ENCODE measurements at places on chromosomes 6 and 20. TPM values are rescaled to one million over a fixed set of nuclear protein-coding genes. Genes with fewer than 3 reads are reported as not detected.

GRCh38 chr6:118722829-118723813 is 71.7 kb upstream of the CEP85L start:
- DNase-seq = no peak

DNA sequence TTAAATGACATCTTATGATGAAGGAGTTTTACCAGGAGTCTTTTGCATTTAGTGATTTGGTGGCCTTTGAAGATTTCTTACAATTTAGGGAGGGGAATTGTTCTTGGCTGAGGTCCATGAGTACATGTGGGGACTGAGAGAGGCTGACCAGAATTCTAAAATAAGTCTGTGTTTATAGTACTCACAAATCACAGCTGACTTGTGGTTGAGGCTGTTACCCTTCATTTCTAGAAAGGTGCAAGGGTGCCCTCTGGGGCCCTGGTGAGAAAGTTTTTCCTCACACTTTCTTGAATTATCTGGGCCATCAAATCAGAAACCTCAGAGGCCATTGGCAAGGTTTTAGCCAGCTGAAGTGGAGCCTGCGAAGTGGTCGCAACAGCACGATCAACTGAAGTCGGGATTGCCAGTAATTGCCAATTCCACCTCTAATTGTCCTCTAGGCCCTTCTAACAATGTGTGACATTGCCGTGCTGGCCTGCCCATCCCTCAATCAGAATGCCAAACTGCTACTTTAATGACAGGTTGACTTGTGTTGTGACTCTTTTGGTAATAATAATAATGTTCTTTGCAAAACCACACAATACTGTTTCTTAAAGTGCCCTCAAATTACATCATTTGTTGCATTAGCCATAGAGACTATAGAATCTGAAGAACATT is 221.6 kb downstream of the OGFRL1 start:
- DNase-seq = peak; percentile 67

- DNase-seq = no peak
These were observed 90.9 kb downstream of the BMP7 start for GRCh38 chr20:57175397-57176010.

DNA sequence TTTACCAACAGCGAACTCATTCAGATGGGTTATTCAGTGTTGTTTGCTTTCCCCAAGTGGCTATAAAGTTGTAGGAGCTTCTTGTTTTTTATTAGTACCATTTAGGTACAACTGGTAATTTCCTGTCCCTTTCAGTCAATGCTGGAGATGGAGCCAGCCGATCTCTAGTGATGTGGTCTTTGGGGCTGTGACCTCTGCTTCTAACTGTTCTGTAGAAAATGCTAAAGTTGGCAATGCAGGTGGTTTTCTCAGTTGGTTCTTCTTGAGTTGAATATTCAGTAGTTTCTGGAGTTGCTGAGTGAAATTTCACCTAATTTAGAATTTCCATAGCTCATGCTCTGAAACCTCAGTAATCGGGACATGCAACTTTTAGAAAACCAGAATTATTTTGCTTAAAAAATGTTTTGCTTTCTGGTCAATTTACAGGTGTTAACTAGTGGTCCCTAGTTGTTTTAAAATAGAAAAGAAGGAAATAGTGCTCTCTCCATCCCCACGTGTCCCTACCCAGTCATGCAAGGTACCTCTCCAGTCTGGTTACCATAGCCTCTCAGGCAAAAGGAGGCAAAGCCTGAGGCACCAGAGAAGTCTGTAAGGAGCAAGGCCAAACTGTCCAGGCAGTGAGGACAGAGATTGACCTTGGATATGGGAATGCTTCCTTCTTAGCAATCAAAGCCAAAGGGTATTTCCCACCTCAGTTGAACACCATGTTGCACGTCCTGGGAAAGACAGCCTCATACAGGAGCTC is 27.3 kb upstream of the GABRR1 start:
- DNase-seq = no peak

DNA sequence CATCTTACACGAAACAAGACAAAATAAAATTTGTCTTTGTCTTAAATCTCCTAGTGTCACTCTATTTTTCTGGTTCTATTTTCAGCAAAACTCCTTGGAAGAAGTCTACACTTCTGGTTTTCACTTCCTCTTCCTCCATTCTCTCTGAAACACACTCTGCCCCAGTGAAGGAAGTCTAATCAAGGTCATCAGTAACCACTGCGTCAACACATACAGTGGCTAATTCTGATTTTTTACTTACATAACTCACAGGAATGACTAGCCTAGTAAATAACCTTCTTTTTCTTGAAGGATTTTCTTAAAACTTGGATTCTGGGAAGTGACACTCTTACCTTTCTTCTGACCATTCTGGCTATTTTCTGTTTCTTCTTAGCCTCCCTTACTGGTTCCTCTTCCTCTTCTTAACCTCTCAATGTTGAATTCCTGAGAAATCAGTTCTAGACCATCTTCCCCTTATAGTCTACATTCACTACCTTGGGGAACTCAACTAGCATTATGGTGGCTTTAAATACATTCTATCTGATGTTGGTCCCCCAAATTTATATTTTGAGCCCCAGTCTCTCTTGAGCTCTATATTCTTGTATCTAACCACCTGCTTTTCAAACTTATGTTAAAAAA is 37.5 kb downstream of the AIG1 start:
- DNase-seq = peak; percentile 59

DNA sequence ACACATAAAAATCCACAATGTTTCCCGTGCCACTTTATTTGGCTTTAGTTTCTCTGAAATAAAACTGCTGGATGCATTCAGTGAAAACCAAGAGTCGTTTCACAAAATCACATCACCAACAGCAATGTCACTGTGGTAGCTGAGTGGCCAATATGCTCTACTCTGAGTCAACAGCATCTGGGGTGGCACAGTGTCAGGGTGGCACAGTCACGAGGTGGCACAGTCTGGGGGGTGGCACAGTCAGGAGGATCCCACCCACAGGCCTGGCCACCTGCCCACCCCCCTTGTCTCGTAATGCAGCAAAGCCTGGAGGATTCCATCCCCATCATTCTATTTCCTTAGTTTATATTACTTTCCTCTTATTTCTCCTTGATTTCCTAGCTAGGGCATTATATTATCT is 87.0 kb downstream of the ANKRD60 start:
- DNase-seq = no peak

DNA sequence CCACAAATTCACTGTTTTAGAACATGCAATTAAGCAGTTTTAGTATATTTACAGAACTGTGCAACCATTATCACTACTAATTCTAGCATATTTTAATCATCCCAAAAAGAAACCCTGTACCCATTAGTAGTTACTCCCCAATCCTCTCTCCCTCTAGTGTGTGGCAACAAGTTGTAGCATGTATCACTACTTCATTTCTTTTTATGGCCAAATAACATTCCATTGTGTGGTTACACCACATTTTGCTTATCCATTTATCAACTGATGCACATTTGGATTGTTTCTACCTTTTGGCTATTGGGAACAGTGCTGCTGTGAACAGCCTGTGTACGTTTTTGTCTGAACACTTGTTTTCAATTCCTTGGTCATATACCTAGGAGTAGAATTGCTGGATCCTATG is 31.5 kb upstream of the FKBP1A start:
- no peak for DNase-seq

The GABRR2 gene
- polyA plus RNA-seq = 0.80 TPM

The MAP3K7 gene
- polyA plus RNA-seq = 41.9 TPM

All from muscle of leg (tissue), 16 donors.